ENCODE measurements at places on chromosomes 5 and 9.

DNA sequence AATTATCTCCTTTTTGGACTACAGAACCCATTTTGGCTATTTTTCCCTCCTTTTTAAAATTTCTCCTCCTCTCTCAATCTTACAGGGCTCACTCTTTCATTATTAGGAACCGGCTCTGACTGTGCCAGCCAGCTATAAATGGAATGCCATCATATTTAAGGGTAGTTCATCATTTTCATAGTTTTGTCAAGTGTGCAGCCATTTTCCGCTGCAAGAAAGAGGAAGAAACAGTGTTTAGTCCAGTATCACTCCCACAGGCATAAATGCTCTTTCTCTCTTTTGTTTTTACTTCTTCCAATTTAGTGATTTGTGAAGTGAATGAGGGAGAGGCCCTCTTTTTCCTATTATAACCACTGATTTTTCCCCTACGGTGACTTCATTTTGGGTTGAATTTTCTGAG is 290.0 kb downstream of the NR3C1 start:
- no peak for DNase-seq

DNA sequence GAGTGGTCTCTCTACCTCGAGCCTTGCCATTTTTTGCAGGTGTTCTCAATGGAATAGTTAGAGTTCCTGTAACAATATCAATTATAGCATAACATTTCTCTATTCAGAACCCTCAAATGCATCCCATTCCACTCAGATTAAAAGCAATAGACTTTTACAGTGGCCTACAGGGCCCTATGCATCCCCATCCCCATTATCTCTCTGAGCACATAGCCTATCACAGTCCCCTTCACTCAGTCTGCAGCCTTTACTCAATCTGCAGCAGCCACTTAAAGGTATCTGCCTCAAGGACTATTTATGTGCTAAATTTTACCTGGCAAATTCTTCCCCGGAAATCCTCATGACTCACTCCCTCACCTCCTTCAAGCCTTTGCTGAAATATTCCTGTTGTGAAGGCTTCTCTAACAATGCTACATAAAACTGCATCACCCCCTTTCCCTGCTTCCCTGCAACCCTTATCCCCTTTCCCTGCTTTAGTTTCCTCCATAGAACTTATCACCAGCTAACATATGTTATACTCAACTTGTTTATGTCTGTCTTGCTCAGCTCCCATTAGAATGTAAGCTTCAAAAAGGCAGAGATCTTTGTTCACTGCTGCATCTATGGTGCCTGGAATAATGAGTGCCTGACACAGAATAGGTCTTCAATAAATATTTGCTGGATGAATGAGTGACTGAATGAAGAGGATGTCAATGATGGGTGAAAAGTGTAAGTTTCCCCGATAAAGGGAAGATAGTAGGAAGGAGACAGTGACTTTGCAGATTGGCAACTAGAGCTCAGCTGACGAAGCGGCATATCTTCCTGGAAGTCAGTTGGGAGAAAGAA is 54.1 kb upstream of the ZNF366 start:
- no peak for DNase-seq

GRCh38 chr5:90191352-90192045 is 218.1 kb downstream of the CETN3 start:
- DNase-seq: no peak

GRCh38 chr5:148826053-148826738 is at the start of gene ADRB2:
Gene ADRB2 (plus strand): TSS chr5:148826611. CDS start chr5:148826832, 221 bp downstream.
- DNase-seq: peak; percentile 84

- DNase-seq: no peak
Measured at GRCh38 chr9:118644066-118644465, 725.2 kb downstream of the BRINP1 start.

GRCh38 chr5:36507332-36507952 is 99.0 kb upstream of the SLC1A3 start:
- DNase-seq: peak; percentile 68

DNA sequence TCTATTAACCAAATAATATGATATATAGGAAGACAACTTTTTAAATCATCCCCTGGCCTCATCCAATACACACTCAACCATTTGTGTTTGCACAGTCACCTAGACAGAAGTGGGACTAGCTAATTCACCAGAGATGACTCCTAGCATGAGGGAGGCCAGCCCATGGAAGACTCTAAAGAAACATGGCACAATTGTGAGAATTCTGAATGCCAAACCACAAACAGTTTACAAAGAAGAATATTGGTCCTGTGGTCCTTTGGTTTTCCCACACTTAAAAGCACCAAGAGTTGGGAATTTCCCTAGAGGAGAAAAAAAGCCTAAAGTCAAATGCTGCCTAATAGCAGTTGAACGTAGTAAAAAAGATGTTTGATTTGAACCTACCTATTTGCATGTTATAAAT is 609.9 kb downstream of the ACTL7B start:
- no peak for DNase-seq

- DNase-seq: no peak
Measured at GRCh38 chr9:131965841-131966240, 113.8 kb downstream of the MED27 start.

- DNase-seq: no peak
Measured at GRCh38 chr5:95080441-95080840, 204.5 kb downstream of the MCTP1 start.

GRCh38 chr5:67004730-67005350 is 191.8 kb downstream of the CD180 start:
- DNase-seq: no peak

DNA sequence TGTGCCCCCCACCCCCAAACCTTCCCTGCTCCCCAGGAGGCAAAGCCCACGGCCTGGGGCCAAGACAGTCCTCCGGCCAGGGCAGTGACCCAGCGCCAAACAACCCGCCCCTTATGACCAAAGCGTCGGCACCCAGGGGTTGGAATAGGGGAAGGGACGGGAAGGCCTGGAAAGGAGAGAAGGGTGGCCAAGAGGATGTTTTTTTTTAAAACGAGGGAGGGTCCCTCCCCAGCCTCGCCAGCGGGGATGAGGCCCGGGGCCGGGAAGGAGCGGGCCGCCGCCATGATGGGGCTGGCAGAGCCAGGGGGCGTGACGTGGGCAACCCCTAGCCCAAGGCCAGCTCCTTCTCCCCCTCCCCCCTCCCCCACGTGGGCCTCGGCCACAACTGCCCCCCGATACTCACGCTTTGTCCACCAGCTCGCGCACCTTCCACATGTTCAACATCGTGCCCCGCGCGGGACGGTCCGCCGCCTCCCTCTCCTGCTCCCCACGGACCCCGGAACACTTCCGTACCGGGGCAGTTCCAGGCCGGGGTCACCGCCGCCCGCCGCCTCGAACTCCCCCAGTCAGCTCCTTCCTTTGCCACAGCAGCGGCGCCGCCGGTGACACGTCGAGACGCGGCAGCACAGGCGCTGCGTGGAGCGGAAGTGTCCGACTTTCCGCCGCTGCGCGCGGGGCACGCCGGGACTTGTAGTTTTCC is at the start of gene CLINT1:
Gene CLINT1 (minus strand): TSS at position 619 of the 700 bp plus-strand sequence. CDS start 175 bp downstream, at position 444.
- peak; percentile 89 for DNase-seq

- no peak for DNase-seq
Measured at GRCh38 chr5:88188458-88189132, 80.0 kb downstream of the TMEM161B start.

- no peak for DNase-seq
Measured at GRCh38 chr9:75830303-75830702, 60.2 kb upstream of the PCSK5 start.

DNA sequence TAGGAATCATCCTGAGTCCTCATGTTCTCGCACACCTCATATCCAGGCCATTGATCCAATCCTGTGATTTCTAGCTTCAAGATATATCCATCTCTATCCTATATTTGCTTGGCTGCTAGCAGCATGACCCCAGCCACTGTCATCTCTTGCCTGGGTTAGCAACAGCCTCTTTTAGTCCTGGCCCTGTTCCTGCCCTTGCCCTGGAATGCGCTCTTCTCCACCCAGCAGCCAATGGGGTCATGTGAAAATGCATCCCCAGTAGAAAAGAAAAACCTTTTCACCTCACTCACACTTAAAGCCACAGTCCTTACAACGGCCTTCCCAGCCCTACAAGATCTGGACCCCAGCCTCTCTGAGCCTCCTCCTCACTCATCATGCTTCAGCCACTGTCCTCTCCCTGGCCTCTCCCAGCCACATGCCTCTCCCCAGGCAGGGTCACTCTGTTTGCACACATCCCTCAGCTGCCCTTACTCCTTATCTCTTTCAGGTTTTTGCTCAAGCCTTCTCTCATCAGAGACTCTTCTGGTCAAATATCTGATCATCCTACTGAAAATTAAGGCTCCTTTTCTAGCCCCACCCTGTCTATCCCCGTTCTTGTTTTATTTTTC is 34.3 kb upstream of the NR3C1 start:
- no peak for DNase-seq

GRCh38 chr5:89728750-89729149 is 680.8 kb downstream of the CETN3 start:
- no peak for DNase-seq

Data from stimulated activated CD4-positive, alpha-beta T cell treated with anti-CD3 and anti-CD28 coated beads, Interleukin-4, amount 100 ng/mL, for 4 hours (primary cell).